ENCODE measurements at places on chromosomes 11 and 22.

GRCh38 chr11:127105593-127106541, 105.3 kb upstream of the KIRREL3 start:
- DNase-seq = no peak

DNA sequence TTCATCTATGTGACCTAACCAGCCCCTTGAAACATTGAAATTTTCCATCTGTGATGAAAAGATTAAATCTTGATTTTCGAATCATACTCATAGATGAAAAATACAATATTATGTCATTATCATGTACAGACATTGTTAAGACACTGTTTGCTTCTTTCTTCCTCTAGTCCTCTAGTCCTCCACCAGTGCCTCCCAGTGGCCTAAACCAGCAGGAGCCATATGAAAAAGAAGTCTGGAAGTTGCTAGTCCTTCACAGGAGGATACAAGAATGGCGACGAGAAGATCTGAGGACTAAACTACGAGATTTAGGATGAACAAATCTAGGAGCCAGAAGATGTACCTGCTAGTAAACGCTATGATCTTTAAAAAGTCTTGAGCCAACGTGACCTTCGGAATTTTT, 134.1 kb downstream of the SLC17A6 start:
- no peak for DNase-seq

DNA sequence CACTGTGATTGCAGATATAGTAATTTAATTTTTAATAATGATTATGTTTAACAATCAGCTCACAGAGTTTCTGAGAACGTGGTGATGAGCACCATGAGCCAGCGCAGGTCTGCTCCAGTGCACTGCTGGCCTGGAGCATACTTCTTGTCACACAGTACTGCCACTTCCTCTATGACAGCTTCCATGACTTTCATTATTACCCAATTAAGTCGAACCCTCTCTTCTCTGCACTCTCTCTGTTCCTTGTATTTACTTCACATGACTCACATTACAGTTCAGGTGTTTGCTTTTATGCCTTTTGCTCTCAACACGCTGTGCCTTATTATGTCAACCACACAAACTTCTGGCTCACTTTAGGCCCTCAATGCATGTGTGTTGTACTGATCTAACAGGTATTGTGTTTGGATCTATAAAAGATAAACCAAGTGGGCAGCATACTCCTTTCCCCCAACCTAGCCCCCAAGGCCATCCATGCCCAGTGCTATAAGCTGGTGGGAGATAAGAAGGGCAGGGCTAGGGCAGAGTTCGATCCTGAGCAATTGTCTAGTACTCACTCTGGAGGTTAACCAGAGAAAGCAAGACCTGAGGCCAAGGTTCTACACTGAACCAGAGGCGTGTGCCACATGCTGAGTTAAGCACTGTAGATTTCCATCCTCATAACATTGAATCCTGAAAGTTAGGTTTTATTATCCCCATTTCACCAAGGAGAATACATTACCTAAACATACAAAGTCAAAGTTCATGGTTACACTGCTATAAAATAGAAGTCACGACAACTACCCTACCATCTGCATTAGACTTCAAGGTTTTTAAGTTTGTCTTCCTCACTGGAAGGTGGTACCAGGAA, 356.5 kb downstream of the INSC start:
- DNase-seq = no peak

DNA sequence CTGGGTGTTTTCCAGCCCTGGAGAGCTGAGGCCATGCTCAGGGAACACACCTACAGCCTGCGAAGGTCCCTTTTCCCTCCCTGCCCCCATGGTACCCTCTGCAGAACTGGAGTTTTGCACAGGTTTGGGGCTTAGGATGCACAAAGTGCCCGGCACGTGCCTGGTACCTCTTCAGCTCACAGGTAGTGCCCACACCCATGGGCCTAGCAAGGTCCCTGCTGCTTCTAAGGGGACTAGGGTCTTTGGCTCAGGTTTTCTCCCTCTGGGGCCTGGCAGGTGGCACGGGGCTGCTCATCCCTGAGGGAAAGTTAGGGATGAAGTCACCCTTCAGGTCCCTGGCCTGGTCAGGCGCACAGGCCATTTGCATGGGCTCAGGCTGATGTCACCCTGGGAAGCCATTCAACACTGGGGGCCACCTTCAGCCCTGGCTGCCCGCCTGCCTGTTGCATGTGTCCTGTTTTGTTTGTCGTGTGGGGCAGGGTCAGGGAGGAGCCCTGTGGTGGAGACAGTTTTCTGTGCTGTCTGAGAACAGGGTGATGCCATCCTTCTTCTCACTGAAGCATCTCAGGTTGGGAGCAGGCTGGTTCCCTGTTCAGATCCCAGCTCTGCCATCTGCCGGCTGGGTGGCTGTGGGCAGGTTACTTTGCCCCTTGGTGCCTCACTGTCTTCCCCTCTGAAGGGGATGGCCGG, 68.3 kb upstream of the CRYBB3 start:
- DNase-seq = no peak

DNA sequence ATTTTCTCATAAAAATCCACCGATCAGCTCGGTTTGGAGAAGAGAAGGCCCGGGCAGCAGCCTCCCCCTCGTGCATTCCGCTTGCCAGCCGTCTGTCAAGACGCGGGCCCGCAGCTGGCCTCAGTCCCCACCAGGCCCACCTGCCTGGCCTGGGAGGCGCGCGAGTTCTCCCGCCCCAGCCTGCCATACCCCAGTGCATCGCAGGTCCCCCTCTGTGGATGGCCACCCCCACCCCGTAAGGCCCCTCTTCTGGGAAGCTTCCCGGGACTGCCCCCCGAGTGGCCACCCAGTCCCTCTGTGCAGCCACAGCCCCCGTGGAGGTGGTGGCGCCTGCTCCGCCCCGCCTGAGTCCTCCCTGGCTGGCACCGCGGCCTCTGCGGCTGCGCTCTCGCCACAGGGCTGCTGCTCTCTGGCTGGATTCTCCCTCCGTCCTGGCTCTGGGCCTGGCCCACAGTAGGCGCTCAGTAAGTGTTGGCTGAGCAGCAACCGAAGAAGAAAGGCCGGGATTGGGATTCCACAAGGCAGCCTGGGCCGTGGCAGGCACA, 74.0 kb upstream of the TCF20 start:
- DNase-seq = no peak

Measured in stimulated activated CD4-positive, alpha-beta T cell treated with anti-CD3 and anti-CD28 coated beads, Interleukin-1b, Interleukin-23, amount 100 ng/mL, for 4 hours (primary cell).